Liver (tissue), 10 donors: ENCODE measurements at places on chromosomes 16 and 17. TPM values are rescaled to one million over a fixed set of nuclear protein-coding genes. Genes with fewer than 3 reads are reported as not detected.

GRCh38 chr17:34930283-34930682 lies 31.0 kb downstream of the CCT6B start:
- H3K4me3 ChIP-seq = no peak overlapping the region
- DNase-seq = no peak
- no peaks in the 10 kb centered on the region for H3K36me3 ChIP-seq
- H3K27ac ChIP-seq = no peak overlapping the region
- H3K4me1 ChIP-seq = no peaks in the 10 kb centered on the region

DNA sequence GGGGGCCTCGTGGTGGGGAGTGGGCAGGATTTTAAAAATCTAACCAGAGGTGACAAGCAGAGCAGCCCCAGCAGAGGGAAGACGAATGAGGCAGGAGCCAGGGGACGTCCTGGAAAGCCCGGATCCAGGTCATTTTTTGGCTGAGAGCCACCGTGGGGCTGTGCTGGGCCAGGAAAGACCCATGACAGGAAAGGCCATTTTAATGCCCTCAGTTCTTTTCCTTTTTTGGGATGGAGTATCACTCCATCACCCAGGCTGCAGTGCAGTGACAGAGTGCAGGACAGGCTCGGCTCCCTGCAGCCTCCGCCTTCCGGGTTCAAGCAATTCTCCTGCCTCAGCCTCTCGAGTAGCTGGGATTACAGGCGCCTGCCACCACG lies 30.5 kb upstream of the JPH3 start:
- no peak for DNase-seq
- H3K36me3 ChIP-seq = no peaks in the 10 kb centered on the region
- no peaks in the 10 kb centered on the region for H3K27me3 ChIP-seq
- peak overlapping the region; percentile 57 for H3K27ac ChIP-seq
- H3K4me3 ChIP-seq = no peak overlapping the region

EMP2 gene
- total RNA-seq = 66.9 TPM

- H3K27ac ChIP-seq = no peak overlapping the region
- no peaks in the 10 kb centered on the region for H3K27me3 ChIP-seq
- H3K4me3 ChIP-seq = no peak overlapping the region
- DNase-seq = no peak
- H3K36me3 ChIP-seq = no peaks in the 10 kb centered on the region
Measured at GRCh38 chr16:58378401-58378800, 13.9 kb upstream of the GINS3 start.

DNA sequence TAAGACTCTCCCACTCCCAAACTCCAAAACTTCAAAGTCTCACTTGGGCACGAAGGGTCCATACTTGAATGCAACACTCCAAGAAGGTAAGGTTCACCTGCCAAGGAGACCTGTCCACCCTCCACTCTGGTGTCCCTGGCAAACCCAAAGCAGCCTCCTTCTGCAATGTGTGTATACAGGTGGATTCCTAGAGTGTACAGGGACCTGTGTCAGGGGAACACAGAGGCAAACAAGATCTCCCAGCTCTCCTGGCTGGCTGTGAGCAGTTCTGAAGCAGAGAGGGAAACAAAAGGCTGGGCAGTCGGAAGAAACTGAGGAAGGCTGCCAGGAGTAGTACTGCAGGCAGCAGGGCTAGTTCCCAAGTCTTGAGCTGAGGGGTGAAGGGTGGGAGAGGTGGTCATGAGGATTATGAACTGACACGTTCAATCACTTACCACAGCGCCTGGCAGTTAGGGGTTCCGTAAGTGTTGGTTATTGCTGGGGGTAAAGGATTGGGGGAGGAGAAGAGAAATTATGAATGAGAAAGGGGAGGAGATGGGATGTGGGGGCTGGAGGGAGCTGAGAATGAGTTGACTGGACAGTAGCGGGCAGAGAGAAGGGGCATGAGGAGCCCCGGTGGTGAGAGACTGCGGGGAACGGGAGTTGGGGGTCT lies 795 bp downstream of the KCTD13 start:
- DNase-seq = no peak
- no peaks in the 10 kb centered on the region for H3K27me3 ChIP-seq
- H3K27ac ChIP-seq = no peak overlapping the region
- peaks cover 16% of the 10 kb centered on the region for H3K36me3 ChIP-seq
- peak overlapping the region; percentile 80 for H3K4me3 ChIP-seq
- peaks cover 7% of the 10 kb centered on the region for H3K4me1 ChIP-seq

DNA sequence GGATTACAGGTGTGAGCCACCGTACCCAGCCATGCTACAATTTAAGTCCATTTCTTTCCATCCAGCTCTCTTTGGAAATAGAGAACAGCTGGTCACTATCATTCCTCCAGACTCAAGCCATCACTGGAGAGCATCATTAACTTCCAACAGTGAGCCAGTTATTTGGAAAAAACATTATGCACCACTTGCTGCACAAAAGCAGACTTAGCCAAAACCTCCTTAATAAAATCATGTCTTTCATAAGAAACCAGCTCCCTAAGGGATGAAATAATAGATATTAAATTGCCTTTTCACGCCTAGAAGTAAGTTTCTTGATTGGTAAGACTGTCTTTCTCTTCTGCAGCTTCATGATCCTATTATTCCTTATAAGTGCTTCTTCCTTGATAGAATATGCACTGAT lies 17.9 kb downstream of the SLC39A11 start:
- no peaks in the 10 kb centered on the region for H3K36me3 ChIP-seq
- peaks cover 1% of the 10 kb centered on the region for H3K4me1 ChIP-seq
- H3K4me3 ChIP-seq = no peak overlapping the region
- no peak overlapping the region for H3K27ac ChIP-seq

AMZ2 gene
- 15.5 TPM for total RNA-seq

MPV17L gene
- total RNA-seq = 12.0 TPM

DNA sequence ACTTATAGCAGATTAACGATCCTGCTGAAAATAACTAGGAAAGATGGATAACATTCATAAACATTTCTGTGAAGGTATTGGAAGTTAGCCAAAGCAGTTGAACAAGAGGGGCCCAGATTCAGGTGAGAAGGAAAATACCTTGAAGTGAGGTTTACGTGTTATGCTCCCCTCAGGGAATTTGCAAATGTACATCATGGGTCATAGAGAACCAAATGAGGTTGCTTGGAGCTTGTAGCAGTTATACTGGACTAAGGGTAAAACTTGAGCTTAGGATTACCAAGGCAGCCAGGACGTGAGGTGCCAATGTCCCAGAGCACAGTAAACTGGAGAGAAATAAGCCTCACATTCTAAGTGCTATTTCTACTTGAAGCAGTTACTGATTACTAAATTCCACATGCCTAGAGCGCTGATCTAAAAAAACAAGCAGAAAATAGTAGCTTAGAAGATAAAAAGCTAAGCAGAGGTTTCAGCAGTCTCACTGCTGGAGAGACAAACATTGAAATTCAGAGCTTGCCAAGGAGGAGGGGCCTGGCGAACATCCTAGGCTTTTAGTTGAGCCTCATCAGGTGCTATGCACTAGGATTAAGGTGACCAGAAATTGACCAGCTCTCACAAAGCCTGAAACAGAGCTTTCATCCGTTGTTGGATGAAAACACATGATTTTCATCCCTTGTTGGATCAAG lies 136.7 kb upstream of the FAM20A start:
- H3K4me3 ChIP-seq = no peak overlapping the region
- no peaks in the 10 kb centered on the region for H3K27me3 ChIP-seq
- no peak overlapping the region for H3K27ac ChIP-seq
- H3K4me1 ChIP-seq = peaks cover 2% of the 10 kb centered on the region

TBC1D24 gene
- total RNA-seq = 22.3 TPM
